ENCODE measurements at places on chromosomes 1 and 21. TPM values are rescaled to one million over a fixed set of nuclear protein-coding genes. Genes with fewer than 3 reads are reported as not detected.

ANKRD35 gene
- total RNA-seq: 4.2 TPM

ENAH gene
- total RNA-seq: 104 TPM

VAV3 gene
- 57.5 TPM for total RNA-seq

TMPRSS2 gene
- 154 TPM for total RNA-seq

TCHH gene
- not detected for total RNA-seq

STXBP3 gene
- total RNA-seq: 59.3 TPM

CCDC181 gene
- 1.9 TPM for total RNA-seq

SH2D2A gene
- total RNA-seq: 6.7 TPM

MXRA8 gene
- total RNA-seq: 41.9 TPM

HSF2BP gene
- total RNA-seq: 2.0 TPM

BSND gene
- not detected for total RNA-seq

FAM78B gene
- total RNA-seq: 3.6 TPM

OXCT2 gene
- total RNA-seq: 1.1 TPM

MANEAL gene
- 10.2 TPM for total RNA-seq

MEX3A gene
- 1.2 TPM for total RNA-seq

PRKAA2 gene
- total RNA-seq: 7.1 TPM

OLIG2 gene
- total RNA-seq: not detected

SLC35E2B gene
- total RNA-seq: 42.8 TPM

FABP3 gene
- total RNA-seq: 15.9 TPM

NUP210L gene
- total RNA-seq: 0.39 TPM

PROK1 gene
- 9.3 TPM for total RNA-seq

ITGB2 gene
- 35.7 TPM for total RNA-seq

ALX3 gene
- total RNA-seq: not detected

EPHB2 gene
- 14.6 TPM for total RNA-seq

PTAFR gene
- total RNA-seq: 9.9 TPM

TIAM1 gene
- total RNA-seq: 94.2 TPM

AADACL4 gene
- total RNA-seq: not detected

ERICH3 gene
- total RNA-seq: not detected

NAV1 gene
- 49.3 TPM for total RNA-seq

ACKR1 gene
- total RNA-seq: 164 TPM

RGL1 gene
- total RNA-seq: 20.9 TPM

UTS2 gene
- not detected for total RNA-seq
